Central memory CD4-positive, alpha-beta T cell (primary cell): ENCODE measurements at places on chromosomes 1 and 21.

- no peak for DNase-seq
These were observed 797 bp downstream of the CC2D1B start for GRCh38 chr1:52365071-52365745.

- peak; percentile 94 for DNase-seq
These were observed 12.3 kb downstream of the TNFRSF1B start for GRCh38 chr1:12179111-12179519.

GRCh38 chr1:100794748-100795645 is 75.5 kb downstream of the VCAM1 start:
- no peak for DNase-seq

DNA sequence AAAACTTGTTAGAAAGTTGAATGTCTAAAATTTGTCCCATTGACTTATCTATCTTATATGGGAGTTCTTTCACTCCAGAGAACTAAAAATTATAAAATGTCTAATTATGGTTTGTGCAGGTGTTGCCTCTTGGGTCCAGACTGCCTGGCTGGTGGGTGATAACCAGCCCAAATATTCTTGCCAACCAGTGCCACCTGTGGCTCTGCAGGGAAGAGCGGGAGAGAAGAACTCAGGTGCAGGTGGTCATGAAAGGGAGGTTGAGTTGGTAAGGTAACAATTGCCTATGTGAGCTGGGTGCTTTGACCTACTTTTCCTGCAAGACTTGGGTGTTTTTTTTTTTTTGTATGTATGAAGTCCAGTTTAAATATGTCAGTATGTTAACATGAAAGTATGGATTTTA is 10.2 kb downstream of the RPS6KC1 start:
- DNase-seq: no peak

GRCh38 chr1:88763649-88764406 is 79.8 kb downstream of the PKN2 start:
- DNase-seq: no peak

- DNase-seq: no peak
These were observed 18.7 kb downstream of the EPHB2 start for GRCh38 chr1:22729400-22729773.

GRCh38 chr1:87348341-87349019 is 19.8 kb downstream of the LMO4 start:
- DNase-seq: no peak

DNA sequence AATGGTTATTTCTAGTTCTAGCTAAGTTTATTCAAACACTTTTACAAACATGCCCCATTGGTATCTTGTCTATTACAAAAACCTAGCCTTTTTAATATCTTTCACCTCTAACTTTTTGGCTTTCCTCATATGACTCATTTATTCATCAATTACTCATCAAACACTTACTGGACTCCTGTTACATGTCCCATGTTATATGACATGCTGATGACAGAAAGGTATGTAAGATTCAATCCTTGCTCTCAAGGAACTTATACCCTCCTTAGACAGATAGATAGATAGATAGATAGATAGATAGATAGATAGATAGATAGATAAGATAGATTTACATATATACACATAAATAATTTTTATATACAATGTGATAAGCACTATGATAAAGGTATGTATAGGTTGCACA is 33.9 kb upstream of the INSL5 start:
- DNase-seq: no peak

GRCh38 chr21:31133243-31133830 is 95.1 kb upstream of the KRTAP19-8 start:
- no peak for DNase-seq
